ENCODE measurements at places on chromosomes 7 and 10.

DNA sequence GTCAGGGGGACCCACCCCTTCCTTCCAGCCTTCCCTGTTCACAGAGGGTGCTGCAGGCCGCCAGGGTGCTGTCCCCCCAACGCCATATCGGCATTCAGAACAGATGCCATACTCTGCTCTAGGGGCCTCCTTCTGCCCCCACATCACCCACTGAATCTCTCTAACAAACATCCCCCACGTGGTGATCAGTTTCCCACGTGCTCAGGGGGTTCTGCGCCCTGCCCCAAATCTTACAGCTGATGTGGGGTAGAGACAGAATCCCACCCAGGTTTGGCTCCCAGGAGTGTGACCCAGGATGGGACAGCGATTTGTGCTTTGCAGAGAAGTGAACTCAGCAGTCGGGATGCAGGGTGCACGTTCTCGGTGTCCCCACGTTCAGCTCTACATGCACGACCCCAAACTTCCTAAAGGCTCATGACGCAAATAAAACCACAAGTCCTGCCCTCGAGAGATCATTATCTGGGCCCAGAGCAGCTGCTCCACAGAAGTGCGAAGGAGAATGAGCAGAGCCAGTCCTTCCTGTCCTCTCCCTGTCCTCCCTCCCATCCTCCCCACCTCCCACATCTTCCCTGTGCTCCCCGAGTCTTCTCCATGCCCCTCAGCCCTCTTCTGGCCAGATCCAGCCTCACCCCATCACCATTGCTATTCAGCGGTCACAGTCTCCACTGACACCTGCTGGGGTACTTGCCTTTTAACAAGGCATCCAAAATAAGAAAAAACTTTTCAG lies 423.4 kb downstream of the DNAJB6 start:
- no peak for DNase-seq

DNA sequence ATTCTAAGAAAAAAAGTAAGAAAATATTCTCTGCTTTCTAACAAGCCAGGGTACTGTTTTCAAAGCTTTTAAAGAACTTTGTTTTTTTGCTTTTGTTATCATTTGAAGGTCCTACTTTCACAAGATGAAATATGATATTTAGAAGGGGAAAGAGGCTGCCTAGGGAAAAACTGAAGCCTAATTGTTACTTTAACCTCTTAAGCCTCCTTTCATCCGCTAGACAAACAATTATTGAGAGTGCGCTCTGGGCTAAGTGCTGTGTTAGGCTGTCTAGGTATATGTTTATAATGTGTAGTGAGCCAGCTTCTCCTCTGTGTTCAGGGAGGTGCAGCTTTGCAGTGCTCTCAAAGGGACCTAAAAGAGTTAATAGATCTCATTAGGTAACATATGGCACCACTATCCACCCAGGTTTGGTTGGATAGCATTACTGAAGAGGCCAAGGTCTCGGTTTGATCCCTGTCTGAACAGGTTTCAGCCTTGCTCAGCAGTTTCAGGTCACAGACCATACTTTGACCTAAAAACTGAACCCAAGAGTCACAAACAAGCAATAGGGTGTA lies 17.9 kb downstream of the PDK4 start:
- no peak for DNase-seq

DNA sequence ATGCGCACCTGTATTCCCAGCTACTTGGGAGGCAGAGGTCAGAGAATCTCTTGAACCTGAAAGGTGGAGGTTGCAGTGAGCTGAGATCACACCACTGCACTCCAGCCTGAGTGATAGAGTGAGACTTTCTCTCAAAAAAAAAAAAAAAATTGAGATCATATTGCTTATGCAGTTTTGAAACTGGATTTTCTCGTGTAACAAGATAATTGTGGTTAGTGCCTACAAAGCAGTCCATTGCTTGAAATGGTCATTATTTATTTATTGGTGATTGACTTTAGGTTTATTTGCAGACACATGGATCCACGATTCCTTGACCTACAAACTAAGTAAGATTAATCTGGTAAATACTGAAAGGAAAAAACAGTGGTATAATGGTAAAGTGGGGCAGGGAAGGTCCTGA lies 149.8 kb downstream of the TAX1BP1 start:
- no peak for DNase-seq

GRCh38 chr10:59991661-59992060 lies 85.3 kb upstream of the CCDC6 start:
- peak; percentile 36 for DNase-seq

DNA sequence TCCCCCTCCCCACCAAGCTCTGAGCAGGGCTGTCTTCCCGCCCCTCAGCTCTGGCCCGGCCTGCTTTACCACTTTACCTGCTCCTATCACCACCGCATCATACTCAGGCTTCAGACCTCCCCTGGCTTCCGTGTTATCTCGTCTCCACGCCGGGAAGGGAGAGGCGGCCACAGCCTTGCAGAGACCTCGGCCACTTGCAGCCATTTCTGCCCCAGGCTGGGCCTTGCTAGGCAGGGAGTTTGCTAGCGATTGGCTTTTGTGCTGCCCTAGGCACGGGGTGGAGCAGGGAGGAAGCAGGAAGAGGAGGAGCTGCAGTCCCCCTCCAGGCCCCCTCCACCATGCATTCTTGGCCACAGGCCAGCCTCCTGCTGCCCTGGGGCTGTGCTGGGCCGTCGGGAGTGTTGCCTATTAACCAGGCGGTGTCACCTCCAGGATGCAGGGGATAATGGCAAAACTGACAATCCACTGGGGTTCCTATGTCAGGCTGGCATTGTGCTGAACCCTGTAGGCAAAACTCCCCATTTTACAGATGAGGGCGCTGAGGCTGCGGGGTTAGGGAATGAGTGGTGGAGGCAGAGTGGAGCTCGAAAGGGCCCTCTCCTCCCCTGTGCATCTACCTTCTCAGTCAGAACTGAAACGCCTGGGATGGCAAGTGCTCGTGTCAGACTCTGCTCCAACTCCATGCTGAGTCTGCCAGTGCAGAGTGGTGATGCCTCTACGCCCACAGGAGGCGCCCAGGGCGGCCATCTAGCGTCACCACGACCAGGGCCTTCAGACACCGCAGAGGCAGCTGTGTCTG lies at the start of gene PYROXD2:
PYROXD2 (minus strand) TSS at position 251 of the 799 bp plus-strand sequence; CDS start at position 204, 47 bp downstream.
- peak; percentile 95 for DNase-seq

- no peak for DNase-seq
Measured at GRCh38 chr7:41979834-41980307, 257.1 kb downstream of the GLI3 start.

GRCh38 chr10:11330383-11331045 lies 280.9 kb downstream of the USP6NL start:
- DNase-seq: no peak

GRCh38 chr7:150503155-150503554 lies 11.5 kb upstream of the GIMAP7 start:
- DNase-seq: no peak

DNA sequence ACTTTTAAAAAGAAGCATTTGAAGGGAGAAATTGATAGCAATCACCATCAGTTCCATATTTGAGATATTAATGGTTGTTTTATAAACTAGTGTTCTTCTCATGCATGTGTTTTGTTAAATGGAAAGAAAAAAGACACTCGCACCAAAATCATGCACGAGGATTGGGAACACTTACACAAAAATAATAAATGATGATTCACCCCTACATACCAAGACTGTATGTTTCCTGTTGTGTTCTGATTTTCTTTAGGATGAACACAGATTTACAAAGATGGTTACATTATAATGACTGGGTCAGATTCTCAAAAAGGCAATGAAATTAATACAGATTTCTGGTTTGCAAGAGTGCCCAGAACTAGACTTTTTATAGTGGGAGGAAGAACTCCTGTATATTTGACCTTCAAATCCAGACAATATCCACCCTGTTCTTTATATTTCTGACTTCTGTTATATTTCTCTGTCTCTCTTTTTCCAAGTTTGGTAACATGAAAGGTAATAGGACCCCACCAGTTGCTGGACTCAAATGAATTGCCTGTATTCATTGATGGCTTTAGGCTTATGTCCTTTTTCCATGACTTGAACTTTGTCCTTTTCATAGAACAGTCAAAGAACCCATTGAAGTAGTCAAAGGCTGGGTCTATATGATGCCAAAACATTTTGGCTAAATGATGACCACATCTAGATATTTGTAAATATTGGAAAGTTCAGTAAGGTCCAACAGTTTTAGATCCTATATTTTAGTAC lies 54.4 kb downstream of the SEMA3A start:
- DNase-seq: no peak

- DNase-seq: peak; percentile 79
Measured at GRCh38 chr7:106071356-106071998, 40.6 kb downstream of the SYPL1 start.

GRCh38 chr7:99742737-99743394 lies 7.9 kb upstream of the CYP3A7 start:
- DNase-seq: no peak

DNA sequence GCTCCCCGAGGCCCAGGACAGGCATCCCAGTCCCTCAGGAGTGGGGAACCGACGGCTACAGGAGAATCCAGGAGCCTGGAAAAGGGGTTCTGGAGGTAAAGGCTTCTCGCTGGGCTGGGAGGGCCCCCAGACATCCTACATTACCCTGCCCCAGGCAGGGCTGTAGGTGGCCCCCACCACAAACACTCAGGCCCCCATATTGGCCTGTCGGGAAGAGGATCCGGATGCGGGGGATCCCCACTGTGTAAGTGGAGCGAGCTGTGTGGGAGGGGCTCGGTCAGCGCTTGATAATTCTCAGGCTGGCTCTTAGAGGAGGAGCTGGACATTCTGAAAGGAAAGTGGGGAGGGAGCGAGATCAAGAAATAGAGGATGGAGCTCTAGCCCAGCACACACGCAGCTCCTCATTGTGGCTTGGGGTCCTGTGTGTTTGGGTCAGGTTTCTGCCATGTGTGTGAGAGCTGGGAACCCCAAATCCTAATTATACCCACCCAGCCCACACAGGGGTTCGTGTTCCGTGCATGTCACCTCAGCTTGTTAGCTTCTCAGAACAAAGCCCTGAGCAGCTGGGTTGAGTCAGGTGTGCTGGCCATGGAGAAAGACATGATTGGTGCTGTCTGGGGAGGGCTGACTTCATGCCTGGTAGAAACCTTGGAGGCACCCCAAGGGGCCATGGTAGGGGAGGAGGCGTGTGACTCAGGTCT lies 49.4 kb downstream of the ZNF467 start:
- DNase-seq: no peak

DNA sequence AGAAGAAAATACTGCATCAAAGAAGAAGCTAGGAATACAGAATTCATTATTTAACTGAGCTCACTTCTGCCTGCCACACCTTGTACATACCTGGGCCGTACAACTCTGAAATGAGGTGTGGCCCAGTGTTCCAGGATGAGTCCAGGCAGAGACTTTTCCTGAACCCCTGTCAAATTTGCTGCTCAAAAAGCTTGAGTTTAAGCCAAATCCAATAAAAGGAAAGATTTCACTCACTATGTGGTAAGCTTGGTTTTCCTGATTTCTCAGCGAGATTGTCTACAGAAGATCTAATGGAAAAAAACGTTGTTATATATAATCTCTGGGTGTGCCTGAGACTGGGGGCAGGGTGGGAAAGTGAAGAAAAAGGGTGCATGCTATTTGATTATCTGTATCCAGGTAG lies 72.1 kb upstream of the EGFR start:
- no peak for DNase-seq

GRCh38 chr7:109835577-109835976 lies 1255.3 kb upstream of the LRRN3 start:
- DNase-seq: no peak

GRCh38 chr10:70926226-70927000 lies 38.0 kb upstream of the PCBD1 start:
- no peak for DNase-seq

DNA sequence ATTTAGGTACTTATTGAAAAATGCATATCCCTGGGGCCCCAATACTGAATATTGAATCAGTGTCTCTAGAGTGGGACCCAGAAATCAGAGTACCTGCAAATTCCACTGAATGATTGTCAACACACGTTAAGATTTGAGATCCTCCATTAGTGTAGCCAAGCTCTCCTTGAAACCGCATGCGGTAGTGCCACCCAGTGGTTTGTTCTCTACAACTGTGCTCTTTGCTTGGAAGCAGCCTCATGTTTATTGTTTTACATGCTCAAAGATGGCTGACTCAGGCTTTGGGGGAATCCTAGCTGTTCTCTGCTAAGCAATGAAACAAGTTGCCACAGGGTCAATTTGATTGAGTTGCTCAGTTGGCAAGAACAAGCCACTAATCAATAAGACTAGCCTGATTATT lies 340.2 kb upstream of the CELF2 start:
- no peak for DNase-seq

GRCh38 chr10:110568055-110568735 lies 700 bp downstream of the SMC3 start:
- peak; percentile 34 for DNase-seq

DNA sequence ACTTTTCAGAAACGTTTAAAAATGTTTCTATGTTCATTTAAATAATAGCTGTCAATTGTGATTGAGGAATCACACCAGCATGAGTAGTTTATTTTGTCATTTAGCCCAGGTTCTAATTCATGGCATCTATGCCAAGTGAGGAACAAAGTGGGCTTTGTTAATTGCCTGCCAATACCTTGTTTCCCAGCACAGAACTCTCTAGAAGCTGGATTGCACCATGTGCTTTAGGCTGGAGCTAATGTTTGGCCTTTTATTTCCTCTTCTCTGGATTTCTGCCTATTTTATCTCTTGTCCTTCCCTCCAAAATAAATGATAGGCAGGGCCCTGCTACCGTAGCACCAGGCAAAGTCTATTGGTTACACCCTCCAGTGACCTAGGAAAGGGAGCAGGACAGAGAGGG lies 109.9 kb upstream of the ITGB1 start:
- no peak for DNase-seq

DNA sequence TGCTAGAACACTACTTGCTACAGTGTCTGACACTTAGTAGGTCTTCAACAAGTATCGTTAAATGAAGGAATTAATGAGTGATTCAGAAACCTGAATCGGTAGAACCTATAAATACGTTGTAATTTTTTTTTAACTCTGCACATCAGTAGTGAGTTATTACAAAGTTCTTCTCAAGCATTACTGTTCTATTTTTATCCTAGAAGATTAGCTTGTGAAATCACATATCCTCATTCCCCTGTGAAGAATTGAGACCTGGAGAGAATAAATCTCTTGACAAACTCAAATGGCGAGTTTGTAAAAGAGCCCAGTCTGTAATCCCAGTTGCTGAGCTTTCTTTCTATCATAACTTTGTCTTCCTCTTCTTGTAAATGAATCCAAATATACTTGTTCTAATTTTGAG lies 34.7 kb downstream of the HYAL4 start:
- DNase-seq: no peak

DNA sequence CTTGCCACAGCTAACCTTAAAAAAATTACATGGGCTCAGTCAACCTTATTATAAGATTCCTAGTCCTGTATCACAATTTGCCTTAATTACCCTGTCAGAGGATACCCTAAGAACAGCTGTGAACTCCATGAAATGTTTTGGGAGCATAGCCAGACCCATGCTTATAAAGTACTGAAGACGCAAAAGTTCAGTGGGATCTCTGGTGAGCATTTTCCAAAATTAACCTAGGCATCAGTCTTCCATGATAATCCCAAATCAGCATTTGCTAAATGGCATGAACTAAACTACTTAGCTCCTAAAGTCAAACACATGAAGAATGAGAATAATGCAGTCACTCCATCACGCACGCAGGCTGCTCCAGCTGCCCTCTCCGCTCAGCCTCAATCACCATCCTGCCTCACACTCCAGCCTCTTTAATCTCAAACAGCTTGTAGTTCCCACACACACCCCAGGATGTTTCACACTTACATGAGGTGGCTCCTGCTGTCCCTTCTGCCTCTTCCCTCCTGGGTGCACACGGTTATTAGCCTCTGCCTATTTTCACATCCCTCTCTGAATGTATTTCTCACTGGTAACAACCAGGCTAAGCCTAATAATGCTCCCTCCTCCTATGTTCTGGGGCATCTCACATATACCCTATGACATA lies 15.3 kb downstream of the IGF2BP3 start:
- no peak for DNase-seq

GRCh38 chr10:14549496-14549895 lies 218.8 kb upstream of the FRMD4A start:
- no peak for DNase-seq

Measured in left colon (tissue), 2 donors.